ENCODE measurements at places on chromosomes 11 and 22. TPM values are rescaled to one million over a fixed set of nuclear protein-coding genes. Genes with fewer than 3 reads are reported as not detected.

DNA sequence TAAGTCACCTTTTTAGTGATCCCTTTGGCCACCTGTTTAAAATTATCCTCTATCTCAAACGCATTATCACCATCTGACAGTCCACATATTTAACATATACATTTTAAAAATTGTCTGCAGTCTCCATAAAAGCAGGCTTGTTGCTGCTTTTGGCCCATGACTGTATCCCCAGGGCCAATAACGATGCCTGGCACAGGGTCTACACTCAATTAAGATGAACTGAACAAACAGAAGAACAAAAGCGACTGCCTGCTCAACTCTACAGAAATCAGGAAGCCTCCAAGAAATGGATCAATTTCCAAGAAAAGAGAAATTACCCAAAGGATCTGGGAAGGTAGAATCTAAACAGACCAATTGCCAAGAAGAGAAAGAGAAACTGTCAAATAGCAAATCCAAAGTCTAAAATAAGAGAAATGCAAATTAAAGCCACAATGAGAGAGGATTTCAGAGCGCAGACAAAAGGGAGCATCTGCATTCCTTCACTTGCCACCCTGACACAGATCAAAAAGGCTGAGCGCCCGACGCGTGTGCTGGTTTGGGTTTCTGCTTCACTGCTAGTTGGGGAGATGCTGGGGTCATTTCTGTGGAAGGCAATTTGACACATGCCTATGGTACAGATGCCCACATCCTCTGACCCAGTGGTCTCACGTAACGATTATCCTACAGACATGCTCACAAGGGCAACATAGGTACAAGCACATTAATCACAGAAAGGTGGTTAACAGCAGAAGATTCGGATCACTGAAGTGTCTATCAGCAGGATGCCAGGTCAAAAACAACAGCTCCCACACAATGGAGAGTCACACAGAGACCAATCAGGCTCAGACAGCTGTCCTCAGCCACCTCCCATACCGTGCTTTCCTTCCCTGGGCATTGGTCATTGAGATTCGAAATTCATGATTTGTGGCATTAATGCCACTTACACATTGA, 55.9 kb downstream of the SHISAL1 start:
- DNase-seq = peak; percentile 27

- DNase-seq = no peak
These were observed 3.1 kb downstream of the SAA2 start for GRCh38 chr11:18245396-18245795.

GRCh38 chr11:86984701-86985100, 29.5 kb upstream of the FZD4 start:
- DNase-seq = no peak

GRCh38 chr22:35375031-35375430, 5.9 kb upstream of the HMOX1 start:
- DNase-seq = no peak

The IFITM1 gene
- 459 TPM for total RNA-seq

The ELFN2 gene
- 0.50 TPM for total RNA-seq

All from activated CD8-positive, alpha-beta memory T cell treated with anti-CD3 and anti-CD28 coated beads, Interleukin-2, amount 10 ng/mL, durations not matched to agents 7 days and 5 days (primary cell).